Left lobe of liver (tissue), 2 donors: ENCODE measurements at places on chromosomes 2 and 18.

- no peak for DNase-seq
Observed at GRCh38 chr2:170202437-170202836, 24.5 kb downstream of the MYO3B start.

GRCh38 chr2:96099861-96100798, 16.2 kb downstream of the ADRA2B start:
- peak; percentile 42 for DNase-seq

GRCh38 chr2:188512456-188512855, 220.8 kb downstream of the GULP1 start:
- no peak for DNase-seq

- DNase-seq = no peak
Observed at GRCh38 chr18:6994771-6995430, 122.7 kb downstream of the LAMA1 start.

GRCh38 chr2:86047575-86048382, 57.9 kb downstream of the POLR1A start:
- DNase-seq = peak; percentile 30

DNA sequence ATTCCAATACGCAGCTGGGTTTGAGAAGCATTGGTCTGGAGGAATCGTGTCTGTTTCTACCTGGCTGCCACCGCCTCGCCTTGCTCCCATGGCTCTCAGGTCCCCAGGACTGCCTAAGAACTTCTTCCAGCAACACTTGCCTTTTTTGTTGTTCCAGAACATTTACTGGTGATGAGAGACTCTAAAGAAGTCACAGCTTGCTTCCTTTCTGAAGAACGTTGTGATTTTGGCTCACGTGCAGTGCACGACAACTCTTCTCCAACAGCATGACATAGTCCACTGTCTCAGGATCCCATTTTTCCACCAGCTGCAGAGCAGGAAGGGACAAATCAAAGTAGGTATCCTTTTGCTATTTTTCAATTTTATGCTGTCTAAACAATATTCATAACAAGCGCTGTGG, 940.9 kb downstream of the SLC4A3 start:
- DNase-seq = no peak

DNA sequence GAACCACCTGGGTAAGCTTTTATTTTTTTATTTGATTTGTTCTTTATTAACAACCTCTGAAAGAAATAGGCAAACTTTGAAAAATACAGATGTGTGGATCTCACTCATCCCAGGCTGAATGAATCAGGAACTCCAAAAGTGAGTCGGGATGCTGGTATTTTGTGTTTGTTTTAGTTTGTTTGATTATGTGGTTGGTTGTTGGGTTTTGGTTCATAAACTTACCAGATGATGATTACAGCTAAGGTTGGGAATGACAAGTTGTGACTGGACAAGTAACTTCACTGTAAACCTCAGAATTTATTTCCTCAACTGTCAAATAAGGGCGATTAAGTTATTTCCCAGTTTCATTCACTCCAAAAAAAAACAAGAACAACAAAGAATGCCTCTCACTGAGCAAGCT, 80.5 kb upstream of the KIF5C start:
- DNase-seq = no peak

GRCh38 chr2:3647831-3648651, 10.0 kb upstream of the ALLC start:
- no peak for DNase-seq

DNA sequence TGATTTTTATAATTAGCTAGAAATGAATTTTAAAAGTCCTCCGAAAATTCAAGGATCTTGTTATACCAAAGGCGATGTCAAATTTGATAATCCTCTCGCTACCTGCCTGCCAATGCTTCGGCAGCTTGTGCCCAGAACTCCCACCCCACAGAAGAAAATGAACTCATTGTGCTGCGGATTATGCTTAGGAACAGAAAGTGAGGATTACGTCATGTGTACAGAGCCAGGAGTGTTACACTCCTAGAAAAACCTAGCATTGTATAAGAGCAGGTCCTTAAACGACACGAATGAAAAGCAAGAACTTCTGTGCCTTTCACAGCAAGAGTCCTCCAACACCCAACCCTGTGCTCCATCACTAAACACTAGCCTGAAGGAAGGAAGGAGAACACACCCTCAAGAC, 168.3 kb downstream of the RNF152 start:
- DNase-seq = no peak

DNA sequence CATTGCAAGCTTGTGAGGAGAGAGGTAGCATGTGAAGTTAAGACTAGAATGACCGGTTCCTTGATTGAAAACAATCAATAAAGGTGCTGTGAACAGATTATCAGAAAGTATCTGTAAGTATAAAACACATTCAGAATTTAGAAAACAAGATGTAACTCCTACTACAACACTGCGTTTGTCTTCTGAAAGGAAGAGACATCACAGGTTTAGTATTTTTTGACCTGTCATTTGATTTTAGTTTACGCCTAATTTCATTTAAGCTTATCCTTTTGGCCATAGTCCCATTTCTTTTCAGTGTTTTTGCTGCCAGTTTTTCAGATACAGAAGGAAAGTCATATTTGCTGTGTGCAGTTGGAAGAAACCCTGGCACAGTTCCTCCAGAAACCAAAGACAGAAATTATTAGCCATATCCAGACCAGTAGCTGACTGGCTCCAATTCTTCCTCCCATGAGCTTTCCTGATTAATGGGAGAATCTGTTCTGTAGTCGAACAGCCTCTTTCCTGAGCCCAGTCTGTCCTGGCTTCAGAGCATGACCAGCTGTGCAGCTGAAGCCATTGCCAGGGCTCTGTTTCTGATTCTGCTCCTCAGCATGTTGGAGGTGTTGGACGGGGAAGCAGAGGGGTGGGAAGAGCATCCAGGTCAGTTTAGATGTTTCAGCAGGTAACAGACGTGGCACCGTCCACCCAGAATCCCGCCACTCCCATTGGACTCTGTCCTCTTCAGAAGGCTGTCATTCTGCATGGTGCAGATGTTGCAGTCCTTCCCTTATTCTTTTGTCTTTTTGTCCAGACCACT, 61.0 kb downstream of the CRIM1 start:
- no peak for DNase-seq

- no peak for DNase-seq
Observed at GRCh38 chr2:74199275-74199701, 873 bp downstream of the MTHFD2 start.

DNA sequence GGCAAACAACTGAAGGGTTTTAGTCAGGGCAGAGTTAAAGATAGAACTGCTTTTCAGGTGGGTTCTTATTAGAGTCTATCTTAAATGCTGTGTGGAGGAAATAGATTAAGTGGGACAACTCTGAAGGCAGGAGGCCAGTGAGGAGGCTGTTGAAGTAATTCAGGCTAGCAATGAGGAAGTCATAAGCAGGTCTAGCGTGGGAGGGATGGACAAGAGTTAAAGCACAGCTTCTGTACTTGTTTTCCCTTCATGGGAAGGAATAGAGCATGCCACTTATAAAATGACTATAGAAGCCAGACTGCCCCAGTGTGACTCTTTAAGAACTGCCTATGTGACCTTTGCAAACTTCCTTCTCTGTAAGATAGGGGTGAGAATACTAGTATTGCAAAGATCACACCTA, 202.0 kb upstream of the LRRTM1 start:
- no peak for DNase-seq

DNA sequence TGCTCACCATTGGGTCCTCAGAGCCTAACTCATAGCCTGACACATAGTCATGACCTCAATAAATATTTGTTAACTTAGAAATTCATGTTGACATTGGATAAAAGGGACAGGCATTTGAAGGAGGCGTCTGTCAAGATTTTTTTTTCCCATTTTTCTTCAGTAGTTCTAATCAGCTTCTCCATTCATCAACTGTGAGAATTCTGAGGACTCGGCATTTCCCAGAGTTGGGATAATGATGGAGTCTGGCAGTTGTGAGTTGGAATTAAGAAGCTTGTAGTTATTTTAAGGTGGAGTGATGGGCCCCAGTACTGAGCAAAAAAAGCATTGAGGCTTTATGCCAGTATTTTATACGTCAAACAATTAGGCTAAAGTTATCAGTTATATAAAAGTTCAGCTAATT, 4.6 kb downstream of the SPATS2L start:
- no peak for DNase-seq

DNA sequence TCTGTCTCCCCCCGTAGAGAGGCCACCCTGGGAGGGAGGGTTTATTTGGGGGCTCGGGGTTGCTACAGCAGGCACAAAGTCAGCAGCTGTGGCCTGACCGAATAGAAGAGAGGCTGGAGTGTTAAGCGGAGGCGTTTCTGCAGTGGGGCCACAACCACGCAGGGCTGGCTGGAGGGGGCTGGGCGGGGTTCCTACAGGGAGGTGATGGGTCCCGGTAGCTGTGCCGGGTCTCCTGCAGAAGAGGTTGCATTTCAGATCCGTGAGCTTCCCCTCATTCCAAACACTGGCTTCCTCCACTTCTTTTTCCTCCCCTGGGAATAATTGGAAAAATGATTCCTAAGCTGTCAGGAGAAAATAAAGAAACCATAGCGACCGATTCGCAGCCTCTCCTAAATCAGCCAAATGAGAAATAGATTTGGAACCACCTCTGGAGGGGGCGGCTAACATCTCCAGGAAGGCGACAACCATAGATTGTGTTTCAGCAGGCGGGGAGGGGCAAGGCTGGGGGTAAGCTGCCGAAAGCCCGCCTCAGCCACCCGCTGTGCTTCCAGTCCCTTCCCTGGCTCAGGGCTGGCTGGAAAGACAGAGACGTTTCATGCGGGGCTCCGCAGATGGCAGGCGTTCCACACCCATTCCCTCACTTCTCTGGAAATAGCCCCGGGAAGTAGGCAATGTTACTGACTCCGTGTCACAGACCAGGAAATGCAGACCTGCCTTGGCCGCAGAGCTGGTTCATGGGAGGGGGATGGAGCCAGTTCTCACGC, 85.6 kb upstream of the TAF1B start:
- DNase-seq = no peak

DNA sequence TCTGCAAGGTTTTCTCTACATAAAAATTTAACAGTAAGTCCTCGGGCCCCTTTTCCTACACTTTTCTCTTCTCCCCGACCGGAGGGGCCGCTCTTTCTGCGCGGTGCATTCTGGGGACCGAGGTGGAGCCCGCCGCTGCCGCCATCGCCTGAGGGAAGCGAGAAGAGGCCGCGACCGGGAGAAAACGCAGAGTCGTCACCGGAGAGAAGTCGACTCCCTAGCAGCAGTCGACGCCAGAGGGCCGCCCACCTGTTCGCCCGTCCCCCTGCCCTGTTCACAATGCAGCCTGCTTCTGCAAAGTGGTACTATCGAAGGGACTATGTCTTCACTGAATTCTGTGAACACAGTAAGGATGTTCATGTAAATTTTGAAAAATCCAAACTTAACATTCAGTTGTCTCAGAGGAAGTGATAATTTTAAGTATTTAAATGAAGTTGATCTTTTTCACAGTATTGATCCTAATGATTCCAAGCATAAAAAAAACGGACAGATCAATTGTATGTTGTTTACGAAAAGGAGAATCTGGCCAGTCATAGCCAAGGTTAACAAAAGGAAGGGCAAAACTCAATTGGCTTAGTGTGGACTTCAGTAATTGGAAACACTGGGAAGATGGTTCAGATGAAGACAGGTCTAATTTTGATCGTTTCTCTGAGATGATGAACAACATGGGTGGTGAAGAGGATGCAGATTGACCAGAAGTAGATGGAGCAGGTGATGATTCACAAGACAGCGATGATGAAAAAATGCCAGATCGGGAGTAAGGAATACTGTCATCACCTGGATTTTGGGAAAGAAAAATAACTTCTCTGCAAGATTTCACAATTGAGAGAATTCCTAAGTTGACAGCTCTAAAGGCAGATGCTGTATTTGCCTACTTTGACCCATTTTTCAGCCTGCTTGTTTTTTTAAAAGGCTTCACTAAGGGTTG, 55.8 kb downstream of the ASXL2 start:
- DNase-seq = peak; percentile 80

- no peak for DNase-seq
Observed at GRCh38 chr2:205496772-205497171, 185.5 kb upstream of the NRP2 start.

- no peak for DNase-seq
Observed at GRCh38 chr2:133624551-133624950, 56.3 kb upstream of the NCKAP5 start.

GRCh38 chr18:59593291-59593717, 103.9 kb downstream of the CCBE1 start:
- no peak for DNase-seq

- DNase-seq = no peak
Observed at GRCh38 chr18:3791238-3791637, 341.3 kb downstream of the TGIF1 start.

- no peak for DNase-seq
Observed at GRCh38 chr18:44882163-44882868, 201.6 kb downstream of the SETBP1 start.

DNA sequence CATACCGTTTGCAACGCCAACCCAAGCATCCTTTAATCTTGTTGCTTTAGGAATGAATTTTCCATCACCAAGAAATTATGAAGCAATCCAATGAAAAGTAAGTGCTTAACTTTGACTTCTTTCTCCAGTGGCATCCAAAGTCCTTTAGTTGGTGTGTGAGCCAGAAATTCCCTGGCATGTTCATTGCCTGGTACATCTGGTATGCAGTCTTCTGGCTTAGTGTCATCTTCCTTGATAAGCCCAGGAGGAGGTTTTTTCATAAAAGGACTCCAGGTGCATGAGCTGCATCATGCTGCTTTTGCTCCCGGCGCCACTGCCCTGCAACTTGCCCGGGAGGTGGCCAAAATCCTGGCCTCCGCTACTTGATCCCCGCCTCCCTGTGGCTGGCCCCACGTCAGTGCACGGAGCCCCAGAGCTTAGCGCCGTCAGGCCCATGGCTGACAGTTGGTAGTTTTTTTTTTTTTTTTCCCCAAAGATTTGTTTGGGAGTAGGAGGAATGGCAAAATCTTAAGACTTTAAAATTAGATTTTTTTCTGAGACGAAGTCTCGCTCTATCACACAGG, 58.7 kb downstream of the PUM2 start:
- peak; percentile 49 for DNase-seq

- no peak for DNase-seq
Observed at GRCh38 chr2:46298272-46298521, 990 bp downstream of the EPAS1 start.

DNA sequence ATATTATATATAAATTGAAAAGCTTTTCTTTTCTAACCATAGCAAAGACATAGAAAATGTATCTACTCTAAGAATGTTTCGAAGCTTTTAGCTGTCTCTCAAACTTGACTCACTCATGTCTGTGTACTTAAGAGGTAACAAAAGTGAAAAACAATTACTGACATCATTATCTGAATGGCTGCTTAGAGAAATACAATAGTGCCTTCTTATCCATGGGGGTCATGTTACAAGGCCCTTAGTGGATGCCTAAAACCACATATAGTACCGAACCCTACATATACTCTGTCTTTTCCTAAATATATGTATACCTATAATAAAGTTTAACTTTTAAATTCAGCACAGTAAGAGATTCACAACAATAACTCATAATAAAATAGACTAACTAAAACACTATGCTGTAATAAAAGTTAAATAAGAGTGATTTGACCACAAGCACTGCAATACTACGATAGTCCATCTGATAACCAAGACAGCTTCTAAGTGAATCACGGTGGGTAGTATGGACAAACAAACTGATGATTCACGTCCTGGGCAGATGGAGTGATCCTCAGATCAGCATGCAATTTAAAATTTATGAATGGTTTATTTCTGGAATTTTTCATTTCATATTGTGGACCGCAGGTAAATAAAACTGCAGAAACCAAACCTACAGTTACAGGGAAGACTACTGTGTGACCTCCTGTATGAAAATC, 246.2 kb downstream of the XIRP2 start:
- no peak for DNase-seq

- no peak for DNase-seq
Observed at GRCh38 chr2:111905990-111906735, 7.8 kb downstream of the MERTK start.

GRCh38 chr2:17878281-17879136, at the start of gene KCNS3:
Gene KCNS3, plus strand, starts transcription at chr2:17878667. Its CDS starts 52,342 bp downstream, at chr2:17931009.
- peak; percentile 66 for DNase-seq

GRCh38 chr18:10353791-10354190, 100.6 kb upstream of the APCDD1 start:
- DNase-seq = no peak
